ENCODE measurements at places on chromosomes 3 and 15.

DNA sequence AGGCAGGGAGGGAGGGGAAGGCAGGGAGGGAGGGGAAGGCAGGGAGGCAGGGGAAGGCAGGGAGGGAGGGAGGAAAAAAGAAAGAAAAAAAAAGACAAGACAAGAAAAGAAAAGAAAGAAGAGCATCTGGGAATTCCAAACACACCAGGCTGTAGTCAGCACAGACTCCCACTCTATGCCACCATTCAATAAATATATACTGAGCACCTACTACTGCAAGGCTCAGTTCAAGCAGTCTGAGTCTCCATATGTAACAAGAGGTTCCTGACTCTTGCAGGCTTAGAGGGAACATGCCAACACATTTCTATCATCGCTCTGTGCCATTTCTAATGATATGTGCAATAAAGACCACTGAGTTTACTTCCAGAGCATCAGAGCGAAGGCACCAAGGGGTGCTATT is 47.7 kb downstream of the ANXA2 start:
- no peak for DNase-seq

- peak; percentile 18 for DNase-seq
Observed at GRCh38 chr3:158105710-158106253, 438 bp downstream of the SHOX2 start.

GRCh38 chr3:99211309-99211708 is 309.8 kb upstream of the DCBLD2 start:
- DNase-seq: no peak

DNA sequence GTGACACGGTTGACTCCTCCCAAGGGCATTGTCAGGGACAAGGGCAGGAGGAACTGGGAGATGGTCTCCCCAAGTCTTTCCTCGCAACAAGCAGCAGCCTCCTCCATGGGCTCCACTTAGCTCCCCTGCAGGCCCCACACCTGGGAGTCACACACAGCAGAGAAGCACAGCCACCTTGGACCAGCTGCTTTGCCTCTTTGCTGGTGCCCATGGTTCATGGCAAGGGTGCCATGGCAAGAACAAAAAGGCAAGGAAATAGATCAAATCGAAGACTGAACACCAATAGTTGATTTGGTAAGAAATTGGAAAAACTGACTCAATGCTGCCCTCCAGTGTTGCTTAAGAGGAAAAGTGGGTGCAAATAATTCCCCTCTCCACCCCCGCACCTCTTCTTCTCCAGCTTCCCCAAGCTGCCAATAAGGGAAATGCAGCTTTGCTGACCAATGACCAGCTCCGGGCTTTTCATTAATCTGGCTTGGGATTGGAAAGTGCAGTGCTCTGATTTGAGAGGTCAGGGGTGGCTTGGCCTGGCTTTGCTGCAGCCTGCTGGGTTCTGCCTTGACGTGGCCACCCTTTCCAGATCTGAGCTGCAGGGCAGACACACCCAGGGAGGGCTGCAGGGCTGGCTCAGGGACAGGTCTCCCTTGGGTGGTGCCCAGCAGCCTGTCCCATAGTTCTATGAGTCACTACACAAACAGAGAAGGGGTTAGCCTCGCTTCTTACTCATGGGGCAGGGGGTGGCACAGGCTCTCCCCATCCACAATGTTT is 162.0 kb downstream of the KLF13 start:
- DNase-seq: peak; percentile 47

DNA sequence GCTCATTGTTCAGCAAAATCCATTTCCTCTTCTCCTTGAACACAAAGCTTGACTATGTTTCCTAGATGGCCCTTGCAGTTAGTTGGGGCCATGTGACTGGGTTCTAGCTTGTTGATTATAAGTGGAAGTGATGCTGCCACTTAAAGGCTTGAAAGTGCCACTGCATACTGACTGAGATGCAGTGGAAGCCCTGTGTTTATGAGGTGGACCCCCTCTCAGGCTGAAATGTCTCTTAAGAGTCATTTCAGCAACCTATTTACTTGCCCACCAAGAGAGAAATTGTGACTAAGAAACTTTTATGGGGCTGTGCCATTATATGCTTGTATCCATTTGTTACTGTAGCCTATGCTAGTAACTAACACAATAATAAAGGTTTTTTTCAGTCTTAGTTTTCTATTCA is 8.4 kb upstream of the ANP32A start:
- DNase-seq: no peak

DNA sequence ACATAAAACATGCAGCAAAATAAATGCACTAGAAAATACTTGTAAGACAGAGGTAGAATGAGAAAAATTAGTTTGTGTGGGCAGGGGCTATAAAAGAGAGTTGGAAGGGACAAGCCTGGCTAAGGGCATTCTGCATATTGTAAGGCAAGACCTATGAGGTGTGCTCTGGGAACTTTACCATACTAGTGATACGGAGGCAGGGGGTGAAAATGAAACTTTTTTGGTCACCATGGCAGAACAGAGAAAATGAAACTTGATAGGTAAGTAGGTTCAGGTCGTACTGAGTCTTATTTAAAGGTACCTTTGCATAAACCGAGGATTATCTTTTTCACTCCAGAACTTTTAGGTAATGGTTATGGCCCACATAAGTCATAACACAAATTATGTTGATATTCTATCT is 74.7 kb upstream of the ACKR4 start:
- DNase-seq: no peak

- DNase-seq: no peak
Observed at GRCh38 chr15:40100123-40100946, 8.3 kb downstream of the BMF start.

DNA sequence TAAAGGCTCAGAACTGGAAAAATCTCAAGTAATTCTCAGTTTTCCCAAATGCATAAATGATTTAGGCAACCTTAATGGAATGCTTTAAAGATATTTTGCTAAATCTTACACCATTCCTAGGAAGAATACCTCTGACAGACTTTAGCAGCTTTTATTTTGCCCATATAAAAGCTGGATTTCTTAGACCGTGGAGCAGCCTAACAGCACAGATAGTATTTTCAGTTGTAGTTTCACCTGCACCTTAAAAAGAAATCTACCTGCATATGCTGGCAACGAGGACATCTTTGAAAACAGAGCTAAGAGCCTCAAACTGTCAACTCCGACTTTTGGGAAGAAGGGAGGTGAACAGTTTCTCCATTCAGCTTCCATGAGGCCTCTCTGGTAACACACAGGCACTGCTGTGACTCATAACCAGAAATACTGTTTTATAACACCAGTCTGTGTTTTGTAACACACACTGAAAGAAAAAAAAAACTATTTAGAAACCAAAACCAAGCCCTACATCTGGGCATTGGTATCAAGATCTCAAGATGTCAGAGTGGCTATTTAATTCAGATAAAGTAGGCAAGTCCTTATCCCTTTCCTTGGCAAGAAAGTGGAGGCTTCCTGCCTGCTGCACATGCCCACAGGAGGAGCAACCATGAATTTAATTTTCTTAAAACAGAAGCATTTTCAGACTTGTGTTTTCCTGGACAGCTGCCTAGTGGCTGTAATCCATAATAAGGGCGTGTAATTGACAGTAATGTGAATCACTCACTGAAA is 181.5 kb upstream of the ICE2 start:
- DNase-seq: no peak

DNA sequence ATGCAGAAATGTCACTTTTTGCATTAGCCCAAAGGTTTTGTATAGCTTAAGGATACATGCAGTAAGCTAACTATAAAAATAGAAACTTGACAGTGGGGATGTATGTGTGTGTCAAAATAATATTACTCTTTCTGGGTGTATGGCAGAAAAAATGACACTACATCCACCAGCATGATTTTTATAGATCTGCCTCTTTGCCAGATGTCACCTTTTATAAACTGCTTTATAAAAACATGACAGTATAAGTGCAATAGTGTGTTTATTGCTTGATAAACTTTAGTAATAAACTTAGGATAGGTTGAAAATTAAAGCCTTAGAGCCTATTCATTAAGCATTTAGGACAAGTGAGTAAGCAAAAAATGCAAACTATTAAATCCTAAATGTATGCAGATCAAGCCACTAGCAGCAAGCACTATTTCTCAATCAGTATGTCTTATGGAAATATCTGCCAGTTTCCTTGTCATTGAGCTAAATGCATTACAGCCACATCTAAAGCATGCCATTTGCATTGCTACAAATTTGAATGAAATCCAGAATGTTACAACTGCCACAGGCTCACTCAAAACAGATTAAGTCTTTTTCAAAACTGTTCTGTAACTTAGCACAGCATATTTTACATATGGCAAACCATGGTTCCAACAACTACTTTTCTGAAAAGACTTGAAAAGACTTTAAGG is 935.0 kb downstream of the FHIT start:
- DNase-seq: no peak

DNA sequence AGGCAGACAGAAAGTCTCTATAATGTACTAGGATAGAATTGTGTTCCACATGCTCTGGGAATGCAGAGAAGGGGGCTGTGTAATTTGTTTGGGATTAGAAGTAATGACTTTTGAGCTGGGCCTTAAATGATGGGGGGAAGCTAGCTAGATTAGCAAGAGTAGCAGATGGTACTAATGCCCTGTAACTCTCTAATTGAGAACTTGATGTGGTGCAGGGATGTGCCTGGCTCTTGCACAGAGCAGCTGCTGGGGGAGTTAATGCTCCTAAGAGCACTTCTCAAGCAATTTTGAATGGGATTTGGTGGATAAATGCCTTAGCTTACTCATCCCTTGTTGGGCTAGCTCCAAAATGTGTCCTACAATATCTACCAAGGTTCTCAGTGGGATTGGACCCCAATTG is 12.4 kb upstream of the SYN2 start:
- DNase-seq: no peak

DNA sequence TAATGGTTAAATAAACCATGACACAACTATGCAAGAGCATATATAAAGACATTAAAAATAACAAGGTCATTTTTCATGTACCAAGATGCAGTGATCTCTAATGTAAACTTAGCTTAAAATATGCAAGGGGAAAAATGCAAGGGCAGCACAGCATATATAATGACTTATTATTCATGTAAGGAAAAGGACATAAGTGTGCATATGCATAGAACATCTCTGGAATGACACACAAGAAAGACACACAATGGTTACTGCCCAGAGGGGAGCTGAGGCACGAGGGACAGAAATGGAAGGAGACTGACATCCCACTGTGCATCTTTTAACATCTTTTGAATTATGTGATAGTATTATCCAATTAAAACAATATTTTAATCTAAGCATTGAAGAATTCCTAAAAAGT is 79.0 kb downstream of the FHIT start:
- no peak for DNase-seq

GRCh38 chr15:72153269-72154000 is 35.2 kb downstream of the SENP8 start:
- DNase-seq: no peak

DNA sequence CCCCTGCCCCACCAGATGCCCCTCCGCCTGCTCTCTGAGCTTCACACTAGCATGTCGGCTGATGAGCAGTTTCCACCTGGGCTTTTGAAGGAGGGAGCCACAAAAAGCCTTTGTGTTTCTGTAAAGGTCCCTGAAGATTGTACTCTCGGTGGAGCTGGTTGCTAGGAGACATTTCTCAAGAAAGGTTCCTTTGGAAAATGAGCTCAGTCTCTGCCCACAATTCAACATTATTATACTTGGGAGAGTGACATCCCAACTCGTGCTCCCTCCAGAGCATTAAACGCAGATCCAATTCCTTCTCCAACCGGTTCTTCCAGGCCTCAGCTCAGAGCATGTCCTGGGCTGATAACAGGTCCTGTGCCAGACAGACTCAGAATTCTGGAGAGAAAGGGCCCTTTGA is 26.8 kb upstream of the FAM107A start:
- no peak for DNase-seq

- DNase-seq: no peak
Observed at GRCh38 chr15:38620098-38620497, 55.5 kb upstream of the RASGRP1 start.

- no peak for DNase-seq
Observed at GRCh38 chr3:65539616-65540015, 499.1 kb downstream of the MAGI1 start.

GRCh38 chr3:49298511-49298910 is 21.5 kb upstream of the C3orf62 start:
- DNase-seq: no peak

GRCh38 chr3:124116906-124117305 is 125.0 kb upstream of the ROPN1 start:
- DNase-seq: no peak

DNA sequence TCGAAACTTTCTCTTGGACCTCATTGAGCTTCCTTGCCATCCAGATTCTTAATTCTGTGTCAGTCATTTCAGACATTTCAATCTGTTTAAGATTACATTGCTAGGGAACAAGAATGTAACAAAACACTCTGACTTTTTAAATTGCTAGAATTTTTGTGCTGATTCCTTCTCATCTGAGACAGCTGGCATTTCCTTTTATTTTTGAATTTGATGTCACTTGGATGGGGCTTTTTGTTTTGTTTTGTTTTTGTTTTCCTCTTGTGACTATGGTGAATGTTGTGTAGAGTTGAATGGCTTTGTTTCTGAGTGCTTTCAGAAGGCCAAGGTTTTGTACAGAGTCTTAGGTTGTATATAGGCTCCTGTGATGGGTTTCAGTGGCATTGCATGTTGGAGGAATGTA is 1129.3 kb downstream of the NAALADL2 start:
- DNase-seq: no peak

DNA sequence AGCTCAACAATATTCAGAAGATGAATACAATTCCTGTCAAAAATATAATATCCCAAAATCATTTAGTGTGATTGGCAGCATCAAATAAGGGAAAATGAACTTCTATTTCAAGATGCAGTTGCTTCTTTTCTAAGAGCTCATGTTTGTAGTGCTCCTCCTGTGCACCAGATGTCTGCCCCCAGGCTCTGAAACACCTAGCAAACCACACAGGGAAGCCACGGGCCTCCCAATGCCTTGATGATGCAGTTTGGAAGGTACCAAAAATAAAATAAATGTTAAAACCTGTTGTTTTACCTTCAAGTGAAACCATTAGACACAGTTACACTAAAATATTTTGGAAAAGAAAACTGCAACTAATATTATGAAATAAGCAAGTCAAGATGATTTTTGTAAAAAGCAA is 22.2 kb downstream of the CFAP20DC start:
- DNase-seq: no peak

DNA sequence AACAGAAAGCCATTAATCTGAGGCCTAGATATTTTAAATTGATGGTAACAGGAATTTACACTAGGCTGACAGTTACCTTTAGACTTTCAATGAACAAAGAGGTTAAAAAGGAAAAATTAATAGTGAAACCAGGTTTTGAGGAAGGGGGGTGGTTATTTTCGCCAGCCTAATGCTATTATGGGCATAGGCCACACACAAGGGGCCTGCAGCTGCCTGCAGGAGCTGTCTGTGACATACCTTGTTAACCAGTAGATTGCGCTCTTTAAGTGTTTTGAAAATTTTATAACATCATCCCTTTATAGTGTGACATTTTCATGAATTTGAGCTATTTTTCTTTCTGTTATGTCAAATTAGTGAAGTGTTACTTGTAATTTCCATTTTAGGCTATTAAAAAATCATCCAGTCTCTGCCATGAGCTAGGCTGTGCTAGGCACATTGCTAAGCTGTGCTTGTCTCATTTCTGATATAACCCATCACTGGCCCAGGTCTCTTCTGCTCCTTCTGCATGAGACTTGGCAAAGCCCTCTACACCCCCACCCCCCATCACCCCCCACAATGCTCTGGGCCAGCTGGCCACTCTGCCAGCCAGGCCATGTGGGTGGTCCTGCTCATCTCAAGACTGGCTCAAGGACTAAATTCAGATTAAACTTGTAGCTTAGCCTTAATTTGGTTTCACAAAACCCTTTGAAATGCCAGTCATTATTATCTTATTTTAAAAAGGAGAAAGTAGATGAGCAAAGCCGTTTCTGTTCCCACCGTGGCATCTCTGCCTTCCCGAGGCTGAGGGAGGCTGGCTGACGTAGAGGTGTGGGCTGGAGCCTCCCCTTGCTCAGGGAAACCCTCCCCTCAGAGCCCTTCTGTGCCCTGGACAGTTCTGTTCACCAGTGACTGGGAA is 48.4 kb upstream of the SEC22A start:
- no peak for DNase-seq

Data from activated CD4-positive, alpha-beta T cell treated with anti-CD3 and anti-CD28 coated beads, Interleukin-2, amount 50 U/mL, for 48 hours (primary cell).